Cerebellum (tissue), 4 donors: ENCODE measurements at places on chromosomes 5 and 9. TPM values are rescaled to one million over a fixed set of nuclear protein-coding genes. Genes with fewer than 3 reads are reported as not detected.

MARVELD2 gene
- total RNA-seq, result 2.1 TPM

HSPA4 gene
- total RNA-seq, result 86.4 TPM

NIPAL4 gene
- not detected for total RNA-seq

FOXI1 gene
- not detected for total RNA-seq

LMBRD2 gene
- total RNA-seq, result 39.8 TPM

MAP1B gene
- total RNA-seq, result 564 TPM

MROH2B gene
- total RNA-seq, result not detected

CD74 gene
- 11.3 TPM for total RNA-seq

SH3PXD2B gene
- total RNA-seq, result 21.0 TPM

SPEF2 gene
- total RNA-seq, result 31.2 TPM

IRX1 gene
- total RNA-seq, result 25.4 TPM

RORB gene
- total RNA-seq, result 21.3 TPM

FAXDC2 gene
- 9.4 TPM for total RNA-seq

CORO2A gene
- total RNA-seq, result 2.7 TPM

ARRDC1 gene
- total RNA-seq, result 25.8 TPM

SLCO6A1 gene
- total RNA-seq, result not detected

PDE6A gene
- total RNA-seq, result not detected

ACOT12 gene
- 2.4 TPM for total RNA-seq

CREBRF gene
- 23.5 TPM for total RNA-seq

SRD5A1 gene
- total RNA-seq, result 30.8 TPM

KCNV2 gene
- total RNA-seq, result not detected

ADCY2 gene
- total RNA-seq, result 21.7 TPM

SV2C gene
- 9.3 TPM for total RNA-seq

IL7R gene
- total RNA-seq, result 0.27 TPM

ZNF622 gene
- total RNA-seq, result 15.8 TPM

PCDHB16 gene
- 8.2 TPM for total RNA-seq
